ENCODE measurements at places on chromosomes 1 and 21.

DNA sequence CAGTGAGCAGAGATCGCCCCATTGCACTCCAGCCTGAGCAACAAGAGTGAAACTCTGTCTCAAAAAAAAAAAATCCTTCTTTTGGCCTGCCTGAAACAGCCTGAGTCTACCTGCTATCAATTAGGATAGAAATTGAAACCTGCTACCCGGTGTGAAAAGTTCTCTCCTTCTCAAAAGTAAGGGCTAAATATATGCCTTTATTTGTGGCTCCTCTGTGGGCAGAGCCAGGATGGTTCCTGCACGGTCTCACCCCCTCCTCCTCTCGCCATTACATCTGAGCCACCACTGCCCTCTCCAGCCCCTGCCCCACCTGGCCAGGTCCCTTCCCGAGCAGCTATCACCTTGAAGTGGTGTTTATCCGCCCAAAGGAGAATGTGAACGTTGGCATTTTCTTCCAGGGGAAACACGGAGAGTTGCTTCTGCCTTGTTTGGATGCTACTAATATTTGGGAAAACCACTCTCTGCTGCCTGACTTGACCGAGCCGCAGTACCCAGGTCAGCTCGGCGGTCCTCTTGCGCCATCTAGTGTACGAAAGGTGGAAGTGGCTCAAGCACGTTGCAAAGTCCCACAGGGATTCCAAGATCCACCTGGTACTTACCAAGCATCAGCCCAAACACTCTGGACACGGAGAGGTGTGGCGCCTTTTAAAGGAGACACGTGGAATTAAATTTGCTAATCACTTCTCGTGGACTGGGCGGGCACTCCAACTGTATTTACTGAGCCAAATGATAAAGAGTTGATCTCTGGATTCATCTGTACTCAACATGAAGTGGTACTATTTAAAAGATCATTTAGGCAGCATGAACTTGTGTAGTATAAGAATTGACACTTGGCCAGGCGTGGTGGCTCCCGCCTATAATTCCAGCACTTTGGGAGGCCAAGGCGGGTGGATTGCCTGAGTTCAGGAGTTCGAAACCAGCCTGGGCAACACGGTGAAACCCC is 31.9 kb downstream of the SETD4 start:
- DNase-seq: peak; percentile 55

- DNase-seq: peak; percentile 76
Observed at GRCh38 chr1:43763497-43763973, 56.2 kb downstream of the ST3GAL3 start.

DNA sequence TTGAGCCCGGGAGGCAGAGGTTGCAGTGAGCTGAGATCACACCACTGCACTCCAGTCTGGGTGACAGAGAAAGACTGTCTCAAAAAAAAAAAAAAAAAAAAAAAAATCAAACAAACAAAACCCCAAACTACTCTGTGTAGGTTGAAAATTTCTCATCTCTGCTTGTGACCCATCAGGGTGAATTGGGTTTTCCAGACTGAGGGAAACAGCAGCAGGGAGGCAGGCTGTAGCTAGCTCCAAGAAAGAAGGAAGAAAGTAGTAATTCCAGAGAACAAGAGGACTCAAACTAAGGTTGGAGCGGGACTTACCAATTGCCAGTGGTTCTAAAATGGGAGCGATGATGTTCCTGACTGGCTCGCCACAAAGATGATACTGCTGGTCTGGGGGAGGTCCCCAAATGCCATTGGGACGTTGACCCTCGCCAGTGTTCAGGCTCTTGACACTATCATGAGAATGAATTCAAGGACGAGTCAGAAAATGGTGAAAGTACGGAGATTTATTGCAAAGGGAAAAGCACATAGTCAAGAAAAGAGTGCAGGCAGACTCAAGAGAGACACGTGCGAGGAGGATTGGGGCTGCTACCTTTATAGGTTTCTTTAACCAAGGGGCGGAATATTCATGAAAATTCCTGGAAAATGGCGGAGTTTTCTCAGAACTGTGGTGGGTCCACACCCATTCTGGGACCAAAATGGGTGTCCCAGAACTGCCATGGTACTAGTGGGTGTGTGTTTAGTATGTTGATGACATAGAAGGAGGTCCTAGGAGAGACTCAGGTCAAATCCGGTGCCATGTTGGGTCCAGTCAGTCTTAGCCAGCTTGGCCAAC is 13.4 kb downstream of the AADACL4 start:
- DNase-seq: no peak

DNA sequence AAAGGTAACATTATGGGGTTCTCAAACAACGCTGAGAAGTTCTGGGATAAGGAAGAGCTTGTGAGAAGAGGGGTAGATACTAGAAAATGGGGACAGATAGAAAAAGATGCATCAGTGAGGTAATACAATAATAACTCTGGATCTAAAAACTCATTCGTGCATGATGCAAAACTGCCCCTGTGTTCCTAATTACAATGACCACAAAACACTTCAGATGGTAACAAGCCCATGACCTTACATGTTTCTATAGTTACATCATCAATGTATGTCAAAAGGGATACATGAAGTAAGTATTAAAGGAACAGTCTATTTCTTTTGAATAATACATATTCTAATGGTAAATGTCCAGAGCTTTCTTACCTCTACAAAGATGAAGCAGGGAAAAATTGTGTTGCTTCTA is 110.6 kb upstream of the PLPPR5 start:
- no peak for DNase-seq

- DNase-seq: no peak
Observed at GRCh38 chr21:42398436-42399028, 2.7 kb upstream of the TMPRSS3 start.

Data from inflammatory macrophage treated with lipopolysaccharide for 4 hours (primary cell).